Heart left ventricle (tissue), 16 donors: ENCODE measurements at places on chromosomes 5 and 9.

GRCh38 chr9:22165144-22165543 lies 156.0 kb upstream of the CDKN2B start:
- no peak for DNase-seq
- no peaks in the 10 kb centered on the region for H3K27me3 ChIP-seq
- no peak overlapping the region for H3K4me3 ChIP-seq
- H3K27ac ChIP-seq, result no peak overlapping the region
- H3K4me1 ChIP-seq, result no peaks in the 10 kb centered on the region

- H3K4me3 ChIP-seq, result no peak overlapping the region
- DNase-seq, result no peak
- H3K4me1 ChIP-seq, result no peaks in the 10 kb centered on the region
- H3K36me3 ChIP-seq, result peaks cover 93% of the 10 kb centered on the region
- H3K27me3 ChIP-seq, result no peaks in the 10 kb centered on the region
- H3K27ac ChIP-seq, result no peak overlapping the region
Observed at GRCh38 chr9:130095872-130096271, 42.2 kb downstream of the GPR107 start.

DNA sequence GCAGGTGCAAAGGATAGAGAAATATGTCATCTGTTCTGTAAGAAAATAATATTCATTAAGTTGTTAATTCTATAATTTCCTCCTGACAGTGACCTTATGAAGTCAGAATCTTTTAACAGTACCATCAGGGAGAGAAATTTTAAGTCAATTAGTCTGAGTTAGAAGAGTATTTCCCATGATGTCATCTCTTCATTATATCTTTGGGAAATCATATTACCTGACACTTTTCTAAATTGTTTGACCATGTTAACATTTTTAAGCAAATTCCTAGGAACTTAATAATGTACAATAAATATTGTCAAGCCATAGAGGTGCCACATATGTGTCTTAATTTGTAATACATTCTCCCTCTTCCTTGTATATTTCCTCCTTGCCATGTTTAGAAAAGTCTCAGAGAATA lies 124.4 kb upstream of the C6 start:
- no peak overlapping the region for H3K4me3 ChIP-seq
- DNase-seq, result no peak
- H3K27ac ChIP-seq, result no peak overlapping the region
- H3K36me3 ChIP-seq, result no peaks in the 10 kb centered on the region

DNA sequence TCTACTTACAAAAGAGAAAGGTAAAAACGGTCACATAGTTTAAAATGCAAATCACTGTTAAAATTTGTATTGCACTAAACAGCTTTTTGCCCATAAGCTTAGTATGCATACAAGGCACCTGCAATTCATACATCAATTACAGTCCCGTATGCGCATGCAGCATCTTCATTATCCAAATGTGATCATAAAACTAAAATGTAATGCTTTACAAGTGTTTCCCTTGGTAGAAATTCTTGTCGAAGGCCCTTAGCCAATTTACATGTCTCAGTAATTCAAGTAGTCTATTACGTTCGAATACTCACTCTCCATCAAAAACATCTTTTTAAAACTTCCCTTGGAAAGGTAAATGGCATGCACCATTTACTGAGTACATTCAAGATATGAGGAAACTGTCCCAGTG lies 32.6 kb downstream of the TRPM6 start:
- DNase-seq, result no peak
- no peaks in the 10 kb centered on the region for H3K27me3 ChIP-seq
- H3K36me3 ChIP-seq, result no peaks in the 10 kb centered on the region
- no peak overlapping the region for H3K4me3 ChIP-seq
- H3K27ac ChIP-seq, result no peak overlapping the region

DNA sequence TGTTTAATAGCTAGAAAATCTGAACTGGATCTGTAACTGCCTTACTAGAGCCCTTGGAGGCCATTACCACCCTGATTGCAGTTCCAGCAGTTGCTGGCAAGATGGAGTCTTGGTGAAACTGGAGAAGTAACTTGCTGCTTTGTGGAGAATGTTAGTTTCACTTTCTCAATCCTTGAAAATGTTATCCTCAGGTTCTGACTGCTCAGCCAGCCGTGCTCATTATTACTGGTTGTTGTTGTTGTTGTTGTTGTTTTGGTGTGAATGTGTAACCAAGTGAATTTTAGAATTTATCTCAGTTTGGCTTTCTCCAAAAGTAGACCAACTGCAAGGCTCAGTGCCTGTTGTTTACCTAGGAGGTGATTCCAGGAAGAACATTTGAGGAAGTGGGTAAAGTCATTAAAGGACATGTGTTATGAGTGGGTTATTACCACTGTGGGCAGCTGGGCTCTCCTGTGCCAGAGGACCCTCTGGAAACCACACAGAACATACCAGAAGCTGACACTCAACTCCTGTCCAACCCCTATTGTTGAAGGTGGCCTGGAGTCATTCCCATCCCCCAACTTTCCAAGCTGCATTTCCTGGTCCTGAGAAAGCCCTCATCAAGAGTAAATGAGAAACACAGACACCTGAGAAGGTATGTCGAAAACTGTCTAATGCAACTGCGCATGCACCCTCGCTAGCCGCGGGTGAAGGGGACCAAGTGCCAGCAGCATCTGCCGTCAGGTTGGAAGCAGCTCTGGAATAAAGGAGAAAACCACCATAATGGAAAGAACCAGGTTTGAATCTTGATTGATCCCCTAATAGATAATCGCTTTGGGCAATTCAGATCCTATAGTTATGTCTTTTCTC lies 111.6 kb downstream of the CMYA5 start:
- H3K4me3 ChIP-seq, result no peak overlapping the region
- no peak for DNase-seq
- peaks cover 25% of the 10 kb centered on the region for H3K4me1 ChIP-seq
- H3K27me3 ChIP-seq, result no peaks in the 10 kb centered on the region
- peaks cover 65% of the 10 kb centered on the region for H3K36me3 ChIP-seq
- no peak overlapping the region for H3K27ac ChIP-seq

- no peak for DNase-seq
- H3K27ac ChIP-seq, result no peak overlapping the region
- H3K27me3 ChIP-seq, result no peaks in the 10 kb centered on the region
- H3K4me3 ChIP-seq, result no peak overlapping the region
- H3K36me3 ChIP-seq, result no peaks in the 10 kb centered on the region
Observed at GRCh38 chr9:4356306-4356705, 56.4 kb upstream of the GLIS3 start.
